ENCODE measurements at places on chromosomes 2 and 18.
A peak's percentile ranks its signal among the peaks of the same experiment; 100 is the strongest.

- no peak for DNase-seq
Observed at GRCh38 chr2:174768557-174768956, 4.3 kb upstream of the CHRNA1 start.

GRCh38 chr2:200777275-200777674 is 34.4 kb upstream of the BZW1 start:
- DNase-seq = no peak

GRCh38 chr2:188042412-188042811 is 249.3 kb upstream of the GULP1 start:
- DNase-seq = peak; percentile 6

DNA sequence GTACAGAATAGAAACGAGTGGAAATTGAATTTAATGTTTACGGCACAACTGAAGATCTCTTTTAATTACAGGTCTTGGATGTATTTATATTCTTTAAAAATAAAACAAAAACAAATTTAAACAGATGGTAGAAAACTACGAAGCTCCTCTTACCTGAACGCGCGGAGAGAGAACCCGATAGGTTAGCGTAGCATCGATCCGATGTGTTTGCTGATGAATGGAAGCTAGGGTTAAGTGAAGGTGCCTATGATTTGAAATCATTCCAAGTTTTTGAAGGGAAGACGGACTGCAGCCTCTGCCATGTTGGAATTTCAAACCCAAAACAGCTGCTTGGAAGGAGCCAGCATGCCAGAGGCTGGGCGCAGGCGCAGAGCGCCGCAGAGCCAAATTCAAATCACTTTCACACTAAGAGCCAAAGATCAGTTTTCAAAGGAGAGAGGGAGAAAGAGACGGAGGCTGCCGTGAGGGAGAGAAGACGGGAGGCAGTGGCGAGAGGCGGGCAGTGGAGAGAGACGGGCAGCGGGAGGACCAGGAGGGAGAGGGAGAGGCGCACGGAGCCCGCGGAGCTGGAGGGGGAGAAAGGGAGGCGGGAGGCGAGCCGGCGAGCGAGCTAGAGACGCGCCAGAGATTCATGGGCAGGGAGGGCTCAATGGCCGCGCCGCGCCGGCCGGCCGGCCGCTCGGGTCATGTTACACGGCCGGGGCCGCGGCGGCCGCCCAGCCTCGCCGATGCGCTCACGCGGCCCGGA is at the start of gene FIGN:
TSS of gene FIGN (minus strand) at position 324 of the 748 bp plus-strand sequence. CDS start 1,081 bp downstream, outside the sequence.
- DNase-seq = peak; percentile 73

- peak; percentile 21 for DNase-seq
Observed at GRCh38 chr2:24559473-24560113, 68.5 kb downstream of the NCOA1 start.

DNA sequence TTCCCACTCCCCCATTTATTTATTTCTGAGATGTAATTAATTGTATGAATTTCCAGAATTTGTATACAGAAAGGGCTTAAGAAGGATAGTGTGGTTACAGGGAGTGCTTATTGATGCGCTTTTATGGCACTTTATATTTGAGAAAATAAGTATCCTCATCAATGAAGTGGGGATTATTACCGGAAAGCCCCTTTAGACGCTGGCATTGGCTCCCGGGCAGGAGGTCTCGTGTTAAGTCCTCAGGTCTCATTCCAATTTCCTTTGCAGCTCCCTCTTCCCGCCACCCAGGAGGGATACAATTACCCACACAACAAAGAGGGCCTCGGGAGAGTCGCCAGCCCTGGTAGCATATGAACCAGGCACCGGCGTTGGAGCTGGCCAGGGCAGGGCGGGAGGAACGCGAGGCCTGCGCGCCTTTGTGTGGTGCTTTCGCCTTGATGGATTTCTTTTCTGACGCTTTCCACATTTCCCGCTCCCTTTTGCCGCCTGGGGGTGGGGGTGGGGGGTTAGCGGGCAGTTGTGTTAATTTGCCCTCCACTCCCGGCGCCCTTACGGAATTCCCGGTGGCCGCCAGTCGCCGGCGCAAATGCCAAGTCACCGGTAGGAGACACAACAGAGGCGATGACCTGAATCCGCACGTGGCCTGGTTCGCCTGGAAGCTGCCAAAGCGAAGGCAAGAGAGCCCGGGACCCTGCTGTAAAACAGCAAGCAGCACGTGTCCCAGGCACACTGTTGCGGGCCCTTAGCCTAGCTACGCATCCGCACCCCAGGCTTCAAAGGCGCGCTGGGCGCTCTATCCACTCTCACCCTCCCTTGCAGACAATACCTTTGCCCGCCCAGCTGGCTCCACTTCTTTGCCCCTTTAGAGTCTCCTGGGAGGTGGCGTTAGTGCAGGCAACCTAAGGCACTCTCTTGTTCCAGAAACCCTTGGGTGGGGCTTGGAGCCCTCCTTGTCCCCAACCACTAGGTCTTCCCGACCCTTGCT is 3.3 kb downstream of the GAD1 start:
- DNase-seq = no peak

DNA sequence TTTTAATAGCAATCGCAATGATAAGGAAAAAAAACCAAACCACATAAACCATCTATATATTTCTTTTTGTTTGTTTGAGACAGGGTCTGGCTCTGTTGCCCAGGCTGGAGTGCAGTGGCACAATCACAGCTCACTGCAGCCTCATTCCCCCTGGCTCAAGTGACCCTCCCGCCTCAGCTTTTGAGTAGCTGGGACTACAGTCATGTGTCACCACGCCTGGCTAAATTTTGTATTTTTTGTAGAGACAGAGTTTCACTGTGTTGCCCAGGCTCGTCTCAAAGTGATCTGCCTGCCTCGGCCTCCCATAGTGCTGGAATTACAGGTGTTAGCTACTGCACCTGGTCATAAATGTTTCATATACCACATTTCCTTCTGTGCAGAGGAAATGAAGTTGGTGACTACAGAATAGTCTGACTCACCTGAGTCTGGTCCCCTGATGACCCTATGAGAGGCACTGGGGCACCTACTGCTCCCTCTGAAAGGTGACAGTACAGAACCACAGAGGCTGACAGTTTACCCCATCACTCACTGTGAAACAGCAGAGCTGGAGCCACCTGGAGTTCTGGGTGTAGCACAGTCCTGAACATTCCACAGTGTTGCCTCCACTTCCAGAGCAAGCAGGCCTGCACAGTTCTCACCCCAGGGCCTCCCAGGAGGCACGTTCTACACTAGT is 183.7 kb upstream of the PXDN start:
- DNase-seq = no peak

DNA sequence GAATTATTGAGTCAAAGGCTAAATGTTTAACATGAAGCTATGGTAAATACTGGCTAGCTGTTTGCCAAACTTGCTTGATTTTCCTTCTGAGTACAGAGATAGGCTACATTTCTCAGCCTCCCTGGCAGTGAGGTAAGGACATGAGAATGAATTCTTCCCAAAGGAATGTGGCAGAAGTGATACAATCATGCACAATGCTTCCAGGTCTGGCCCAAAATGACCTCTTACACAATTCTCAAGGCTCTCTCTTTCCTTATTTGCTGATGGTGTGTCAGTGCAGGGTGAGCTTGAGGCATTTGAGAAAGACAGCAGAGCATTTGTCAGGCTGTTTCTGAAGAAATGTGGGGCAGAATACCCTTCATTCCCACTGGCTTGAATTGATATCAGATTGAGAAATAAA is 95.6 kb upstream of the NABP1 start:
- no peak for DNase-seq

DNA sequence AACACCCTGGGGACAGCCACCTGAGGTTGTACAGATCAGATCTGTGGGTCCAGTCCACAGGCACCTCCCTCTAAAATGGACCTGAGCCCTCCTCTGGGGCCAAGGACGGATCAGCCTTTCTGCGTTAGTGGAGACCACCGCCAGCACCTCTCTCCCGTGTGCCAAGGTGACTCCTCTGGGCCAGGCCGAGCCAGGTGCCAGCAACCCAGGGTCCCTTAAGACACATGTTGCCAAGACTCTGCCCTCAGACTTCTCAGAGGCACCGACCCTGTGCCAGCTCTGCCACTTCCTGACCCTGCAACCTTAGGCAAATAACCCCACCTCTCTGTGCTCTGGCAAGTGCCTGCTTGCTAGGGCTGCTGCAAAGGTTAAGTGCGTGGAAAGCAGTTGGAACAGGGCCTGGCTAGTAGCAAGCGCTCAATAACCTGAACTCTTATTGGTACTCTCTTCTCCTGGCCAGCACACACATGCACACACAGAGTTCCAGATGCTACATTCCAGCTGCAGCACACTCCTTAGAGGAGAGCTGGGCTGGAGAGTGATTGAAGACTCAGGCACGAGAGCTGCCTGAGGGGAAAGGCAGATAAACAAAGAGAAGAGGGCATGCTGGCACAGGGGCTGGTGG is 105.6 kb downstream of the TNS1 start:
- DNase-seq = no peak

DNA sequence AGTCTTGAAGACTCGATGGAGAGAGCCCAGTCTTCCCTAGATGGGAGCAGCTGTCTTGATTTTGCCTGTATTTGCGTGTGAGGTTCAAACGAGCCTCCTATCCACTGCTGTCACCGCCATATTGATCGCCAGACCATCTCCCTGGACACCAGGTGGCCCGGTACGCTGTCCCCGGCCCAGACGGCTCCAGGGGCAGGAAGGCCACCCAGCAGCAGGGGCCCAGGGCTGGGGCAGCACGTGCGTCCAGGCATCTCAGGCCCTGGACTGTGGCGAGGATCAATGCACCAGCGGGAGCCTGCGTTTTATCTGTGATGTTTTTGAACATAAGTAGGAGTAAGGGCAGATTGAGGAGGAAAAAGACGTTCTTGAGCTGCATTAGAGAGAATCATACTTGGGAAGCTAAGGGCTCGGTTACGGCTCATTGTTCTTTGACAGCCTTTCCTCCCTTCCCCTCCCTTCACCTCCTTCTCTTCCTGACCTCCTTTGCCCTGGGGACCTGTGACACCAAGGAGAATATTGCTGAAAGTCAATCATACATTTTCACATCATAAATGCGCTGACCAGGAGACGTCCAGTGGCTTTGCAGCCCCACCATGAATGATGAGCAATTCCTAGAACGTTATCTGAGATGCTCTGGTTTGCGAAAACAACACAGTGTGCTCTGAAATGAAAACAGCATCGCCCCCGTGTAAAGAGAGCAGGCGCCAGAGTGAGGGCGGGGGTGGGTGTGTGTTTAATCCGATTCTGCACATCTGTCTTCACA is 711.2 kb upstream of the SALL3 start:
- no peak for DNase-seq

GRCh38 chr2:27262379-27263286 is at the start of gene SLC30A3:
Gene SLC30A3, minus strand, starts transcription at chr2:27263047. Its CDS starts 141 bp downstream, at chr2:27262906.
- peak; percentile 80 for DNase-seq

DNA sequence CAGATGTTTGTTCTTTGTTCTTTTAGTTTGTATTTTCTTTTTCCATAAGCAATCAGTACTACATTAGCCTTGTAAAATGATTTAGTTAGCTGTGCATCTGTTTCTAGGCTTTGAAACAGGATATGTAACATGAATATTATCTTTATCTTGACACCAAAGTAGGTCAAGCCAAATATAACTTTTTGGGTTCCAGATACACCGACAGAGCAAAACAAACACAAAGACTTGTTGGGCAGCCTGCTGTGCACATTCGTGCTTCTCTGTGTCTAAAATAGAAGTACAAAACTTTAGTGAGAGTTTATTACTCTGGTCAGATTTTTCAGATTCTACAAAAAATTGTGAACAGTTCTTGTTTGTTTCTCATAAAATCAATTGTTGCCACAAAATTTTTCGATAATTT is 1059.3 kb upstream of the GYPC start:
- no peak for DNase-seq

DNA sequence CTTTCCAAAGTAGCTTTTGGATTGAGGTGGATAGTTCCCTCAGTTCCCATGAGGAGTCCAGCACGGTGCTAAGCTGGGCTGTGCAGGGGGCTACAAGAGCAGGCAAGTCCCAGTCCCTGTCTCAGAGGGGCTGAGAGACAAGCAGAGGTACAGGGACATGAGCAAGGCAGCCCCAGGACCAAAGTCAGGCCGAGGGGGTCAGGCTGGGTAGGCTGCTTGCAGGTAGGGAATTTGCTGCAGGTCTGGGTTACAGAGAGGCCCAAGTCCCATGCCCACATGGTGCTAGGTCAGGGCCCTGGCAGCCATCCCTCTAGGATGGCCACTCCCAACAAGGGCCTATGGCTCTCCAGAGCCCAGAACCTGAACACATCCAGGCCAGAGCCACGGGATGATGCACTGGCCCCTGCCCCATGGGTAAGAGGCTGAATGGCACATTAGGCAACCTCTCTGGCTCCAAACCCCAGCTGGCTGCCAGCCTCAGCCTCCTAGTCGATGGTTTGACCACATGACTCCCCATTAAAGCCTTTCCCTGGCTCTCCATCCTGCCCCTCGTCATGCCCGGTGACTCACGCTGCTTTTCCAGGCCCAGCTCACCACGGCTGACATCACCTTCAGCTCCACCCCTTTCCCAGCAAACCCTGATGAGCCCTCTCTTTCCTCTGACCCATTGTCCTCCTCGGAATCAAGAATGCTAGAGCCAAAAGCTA is 83.7 kb downstream of the SDC1 start:
- peak; percentile 62 for DNase-seq

DNA sequence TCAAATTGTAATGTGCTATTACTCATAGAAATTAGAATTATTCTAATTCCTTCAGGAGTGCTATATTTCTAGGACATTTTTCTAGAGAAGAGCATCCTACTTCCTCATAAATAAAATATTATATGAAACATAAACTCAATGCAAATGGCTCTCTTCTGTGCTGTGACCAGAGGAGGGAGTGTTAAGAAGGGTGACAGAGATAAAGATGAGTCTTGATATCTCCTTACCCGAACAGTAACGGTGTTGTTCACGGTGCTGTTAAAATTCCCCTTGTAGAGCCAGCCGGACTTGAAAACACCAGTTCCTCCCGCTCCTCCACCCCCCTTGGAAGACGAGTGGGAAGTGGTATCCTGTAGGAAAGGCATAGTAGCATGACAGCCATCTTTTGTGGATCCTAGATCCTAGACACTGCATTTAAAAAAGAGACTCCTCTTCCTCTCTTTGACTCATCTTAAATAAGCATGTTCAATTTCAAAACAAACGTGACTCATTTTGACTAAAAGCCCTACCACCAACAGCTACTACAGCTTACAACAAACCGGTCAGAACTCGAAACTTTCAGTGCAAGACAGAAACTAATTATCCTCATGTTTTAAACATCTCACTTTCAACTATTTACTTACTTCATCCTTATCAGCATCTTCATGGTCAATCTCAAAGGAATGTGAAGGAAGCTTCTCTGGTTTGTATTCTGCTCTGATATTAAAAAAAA is 156.3 kb downstream of the DOCK10 start:
- DNase-seq = no peak

DNA sequence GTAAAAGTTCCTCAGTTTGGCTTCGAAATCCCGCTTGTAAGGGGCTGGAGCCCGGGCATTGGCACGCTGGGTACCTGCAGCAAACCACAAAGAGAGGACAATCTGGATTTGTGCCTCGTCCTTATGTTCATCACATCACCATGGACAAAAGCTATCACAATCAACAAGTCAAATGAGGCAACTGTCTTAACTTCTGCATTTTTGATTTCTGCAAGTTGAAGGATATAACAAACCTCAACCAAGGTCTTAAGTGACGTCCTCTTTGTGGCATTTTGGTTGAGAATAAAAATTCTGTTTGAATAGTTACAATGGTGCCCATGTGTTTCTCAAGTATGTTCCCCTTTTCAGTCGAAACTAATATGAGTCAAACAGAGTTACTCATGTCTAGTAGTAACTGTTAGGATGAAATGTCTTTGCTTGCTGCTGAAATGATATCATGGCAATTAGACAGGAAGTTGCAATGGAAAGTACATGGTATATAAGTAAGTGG is 70.8 kb upstream of the STK17B start:
- DNase-seq = peak; percentile 36

- no peak for DNase-seq
Observed at GRCh38 chr2:215332872-215333595, 21.2 kb downstream of the ATIC start.
